HT-29 (cell line): ENCODE measurements at places on chromosomes 4 and X. TPM values are rescaled to one million over a fixed set of nuclear protein-coding genes. Genes with fewer than 3 reads are reported as not detected.

The MAGEB1 gene
- not detected in 2 replicates for total RNA-seq

The FREM3 gene
- not detected in 2 replicates for total RNA-seq

The MAGEA1 gene
- total RNA-seq, result not detected in 2 replicates

The F8A3 gene
- 1.2 and 5.2 TPM in 2 replicates for total RNA-seq

The TBC1D9 gene
- total RNA-seq, result 8.4 and 9.0 TPM in 2 replicates

The CXCL1 gene
- 3.6 and 5.2 TPM in 2 replicates for total RNA-seq

The SSX4B gene
- total RNA-seq, result not detected in 2 replicates

The TMEM31 gene
- total RNA-seq, result not detected in 2 replicates

The ZNF157 gene
- not detected in 2 replicates for total RNA-seq

The GPC4 gene
- 1.4 and 1.5 TPM in 2 replicates for total RNA-seq

The GAGE12G gene
- total RNA-seq, result not detected in 2 replicates

The SLC6A14 gene
- 0.10 and 0.13 TPM in 2 replicates for total RNA-seq

The HTR2C gene
- total RNA-seq, result not detected in 2 replicates

The ADGRG2 gene
- not detected in 2 replicates for total RNA-seq

The IGSF1 gene
- 0.74 and 0.83 TPM in 2 replicates for total RNA-seq

The CENPE gene
- total RNA-seq, result 4.3 and 5.7 TPM in 2 replicates

The NXF3 gene
- not detected in 2 replicates for total RNA-seq

The ARMCX1 gene
- not detected in 2 replicates for total RNA-seq

The FAM47A gene
- not detected in 2 replicates for total RNA-seq

The TCEAL3 gene
- total RNA-seq, result 0.31 and 0.71 TPM in 2 replicates

The GPR119 gene
- not detected in 2 replicates for total RNA-seq

The FAM53A gene
- total RNA-seq, result 2.4 and 2.6 TPM in 2 replicates

The USP27X gene
- 0.81 and 1.1 TPM in 2 replicates for total RNA-seq

The DIPK2B gene
- total RNA-seq, result not detected in 2 replicates

The ERVMER34-1 gene
- total RNA-seq, result 2.9 and 4.6 TPM in 2 replicates

The HELT gene
- not detected in 2 replicates for total RNA-seq

The ARMCX4 gene
- 0.13 and 0.43 TPM in 2 replicates for total RNA-seq

The FABP2 gene
- not detected in 2 replicates for total RNA-seq

The RAB9B gene
- not detected in 2 replicates for total RNA-seq

The ZNF674 gene
- 2.6 and 4.0 TPM in 2 replicates for total RNA-seq

The GAGE12H gene
- not detected in 2 replicates for total RNA-seq

The RIPPLY1 gene
- total RNA-seq, result 0.28 TPM in 1 of 2 replicates, not detected in the other

The PRSS12 gene
- total RNA-seq, result 2.8 and 4.3 TPM in 2 replicates

The HEPH gene
- total RNA-seq, result 17.7 and 22.1 TPM in 2 replicates

The ANK2 gene
- 0.03 and 0.08 TPM in 2 replicates for total RNA-seq

The PSAPL1 gene
- not detected in 2 replicates for total RNA-seq

The CCKAR gene
- total RNA-seq, result not detected in 2 replicates

The CSAG3 gene
- total RNA-seq, result not detected in 2 replicates

The PHKA1 gene
- total RNA-seq, result 4.8 and 5.9 TPM in 2 replicates

The DUX4 gene
- not detected in 2 replicates for total RNA-seq

The VGLL1 gene
- 3.5 and 4.7 TPM in 2 replicates for total RNA-seq

The GPR50 gene
- total RNA-seq, result not detected in 2 replicates

The BST1 gene
- total RNA-seq, result not detected in 2 replicates

The TLR1 gene
- not detected in 2 replicates for total RNA-seq

The FHIP1A gene
- 1.8 and 2.2 TPM in 2 replicates for total RNA-seq

The OPHN1 gene
- 6.9 and 17.7 TPM in 2 replicates for total RNA-seq

The IL13RA1 gene
- total RNA-seq, result 22.7 and 25.7 TPM in 2 replicates

The CXCL6 gene
- total RNA-seq, result 0.29 and 2.3 TPM in 2 replicates

The HAUS7 gene
- 75.1 and 85.6 TPM in 2 replicates for total RNA-seq

The AMMECR1 gene
- total RNA-seq, result 12.8 and 13.2 TPM in 2 replicates
